Hindlimb muscle (tissue), 1 donor: ENCODE measurements at places on chromosomes 3 and 15.

DNA sequence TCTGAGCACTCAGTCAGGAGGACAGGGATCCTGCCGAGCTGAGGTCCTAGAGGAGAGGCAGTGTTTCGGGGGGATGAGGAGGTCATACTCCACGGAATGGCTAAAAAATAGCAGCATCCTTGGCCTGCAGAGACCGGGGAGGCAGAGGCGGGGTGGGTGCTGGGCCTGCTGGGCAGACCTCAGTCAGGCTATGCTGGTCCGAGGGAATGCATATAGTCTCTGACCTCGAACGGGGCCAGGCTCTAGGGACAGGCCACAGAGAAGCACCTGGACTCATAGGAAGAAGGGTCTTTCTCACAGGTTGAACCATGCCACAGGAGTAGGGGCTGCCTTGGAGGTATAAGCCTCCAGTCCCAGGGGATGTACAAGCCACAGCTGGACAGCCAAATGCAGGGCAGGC, 14.0 kb upstream of the SKIC8 start:
- DNase-seq, result no peak

DNA sequence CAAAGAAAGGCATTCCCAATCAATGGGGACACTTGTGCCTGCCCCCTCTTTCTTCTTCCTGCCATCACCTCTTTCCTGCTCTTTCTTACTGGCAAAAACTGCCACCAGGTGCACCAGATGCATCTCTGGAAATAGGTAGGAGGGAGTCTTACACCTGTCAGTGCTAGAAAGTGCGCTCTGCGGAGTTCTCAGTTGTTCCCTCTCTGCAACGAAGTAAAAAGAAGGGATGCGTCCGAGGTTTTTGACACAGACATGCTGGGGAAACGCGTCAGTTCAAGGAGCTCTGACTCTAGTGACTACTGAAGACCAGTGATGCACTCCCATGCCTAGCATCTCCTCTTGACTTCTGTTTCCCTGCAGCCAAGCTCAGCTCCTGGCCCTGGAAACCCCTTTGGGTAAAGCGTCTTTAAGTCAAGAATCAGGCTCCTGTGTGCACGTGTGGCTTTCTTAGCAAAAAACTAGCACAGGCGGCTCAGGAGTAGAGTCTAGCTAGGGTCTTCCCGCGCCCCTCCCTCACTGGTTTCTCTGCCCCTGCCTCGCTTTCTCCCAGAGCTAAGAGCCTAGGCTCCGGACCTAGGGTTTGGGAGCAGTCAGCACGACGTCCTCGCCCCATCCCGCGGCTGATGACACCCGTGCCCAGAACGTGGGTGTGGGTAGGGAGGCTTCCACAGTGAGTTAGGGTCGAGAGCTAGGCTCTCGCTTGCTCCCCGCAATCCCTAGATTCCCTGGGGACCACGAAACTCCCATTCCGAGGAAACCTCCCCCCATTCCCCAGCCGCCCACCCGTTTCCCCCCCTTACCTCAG, 564 bp upstream of the GRM7 start:
- no peak for DNase-seq

GRCh38 chr3:184563561-184563925, 2.0 kb downstream of the EPHB3 start:
- no peak for DNase-seq

DNA sequence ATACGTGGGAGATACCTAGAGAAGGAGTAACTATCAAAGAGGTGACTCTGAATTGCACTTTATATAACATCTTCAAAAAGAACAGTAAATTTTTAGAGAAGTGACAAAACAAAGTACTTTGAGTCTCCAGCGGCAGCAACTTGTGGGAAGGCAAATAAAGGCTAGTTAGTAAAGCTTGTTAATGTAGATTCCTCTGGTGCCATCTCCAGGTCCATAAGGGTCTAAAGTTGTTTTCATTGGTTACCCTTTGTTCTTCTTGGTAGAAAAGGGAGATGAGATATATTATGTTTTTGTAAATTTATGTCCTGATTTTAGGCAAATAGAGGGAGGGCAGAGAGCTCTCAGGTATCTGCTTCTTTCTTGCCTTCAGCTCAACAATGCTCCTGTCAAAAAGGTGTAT, 161.6 kb downstream of the MYRIP start:
- DNase-seq, result no peak

DNA sequence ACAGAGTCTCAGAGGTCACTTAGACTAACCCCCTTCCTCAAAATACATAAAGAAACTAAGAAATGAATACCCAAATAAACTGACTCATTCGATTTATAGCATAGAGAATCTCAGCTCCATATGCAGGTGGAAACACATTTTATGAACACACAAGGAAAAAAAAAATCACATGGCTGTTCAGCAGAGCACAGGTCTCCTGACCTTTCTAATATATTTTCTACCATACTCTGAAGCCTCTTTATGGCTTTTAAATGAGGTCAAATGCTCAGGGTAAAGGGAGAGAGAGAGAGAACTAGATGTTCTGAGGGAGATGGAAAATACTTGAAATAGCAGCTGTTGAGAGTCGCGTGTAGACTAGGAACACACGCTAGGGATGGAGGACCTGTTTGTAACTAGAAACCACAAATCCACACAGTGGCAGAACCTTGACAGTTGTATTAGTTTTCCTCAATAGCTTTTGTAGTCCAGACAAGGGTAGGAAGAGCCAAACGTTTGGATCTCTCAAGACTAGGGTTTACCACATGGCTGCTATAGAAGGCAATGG, 165.3 kb downstream of the FMN1 start:
- DNase-seq, result no peak
